ENCODE measurements at places on chromosomes 11 and 22.

DNA sequence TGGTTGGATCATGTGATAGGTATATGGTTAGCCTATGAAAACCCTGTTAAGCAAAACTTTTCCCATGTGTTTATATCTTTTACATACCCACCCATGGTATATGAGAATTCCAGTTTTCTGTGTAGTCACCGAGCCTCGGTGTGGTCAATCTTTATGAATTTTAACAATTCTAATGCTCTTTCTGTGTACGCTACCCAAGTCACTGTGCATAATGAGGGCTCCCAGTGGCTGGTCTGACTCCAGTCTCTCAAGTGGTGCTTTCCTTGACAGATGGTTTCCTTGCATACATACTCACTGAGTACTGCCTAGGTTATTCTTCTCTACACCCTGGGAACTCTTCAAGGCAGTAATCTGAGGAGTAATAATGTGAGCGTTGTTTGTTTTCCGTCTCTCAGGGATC, 17.6 kb downstream of the MUC15 start:
- no peak for DNase-seq

- no peak for DNase-seq
Measured at GRCh38 chr11:10412266-10412665, 42.8 kb upstream of the AMPD3 start.

DNA sequence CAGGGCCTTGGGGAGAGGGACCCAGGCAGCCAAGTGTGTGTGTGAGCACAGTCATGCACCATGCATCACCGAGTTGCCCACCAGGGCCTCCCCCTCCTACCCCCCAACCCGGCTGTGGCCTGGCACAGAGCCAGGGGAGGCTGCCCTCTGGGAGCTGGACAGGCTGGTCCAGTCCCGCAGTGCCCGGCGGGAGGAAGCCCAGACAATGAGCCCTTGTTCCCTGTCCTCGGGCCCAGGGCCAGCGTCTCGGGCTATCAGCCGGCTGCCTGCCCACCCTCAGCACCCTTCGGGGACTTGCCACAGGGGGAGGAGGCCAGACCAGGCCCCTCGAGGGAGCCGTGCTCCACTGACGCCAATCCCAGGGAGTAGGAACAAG, 4.5 kb downstream of the LRRC75B start:
- DNase-seq, result no peak

GRCh38 chr11:132692891-132693290, 839.4 kb downstream of the OPCML start:
- no peak for DNase-seq

DNA sequence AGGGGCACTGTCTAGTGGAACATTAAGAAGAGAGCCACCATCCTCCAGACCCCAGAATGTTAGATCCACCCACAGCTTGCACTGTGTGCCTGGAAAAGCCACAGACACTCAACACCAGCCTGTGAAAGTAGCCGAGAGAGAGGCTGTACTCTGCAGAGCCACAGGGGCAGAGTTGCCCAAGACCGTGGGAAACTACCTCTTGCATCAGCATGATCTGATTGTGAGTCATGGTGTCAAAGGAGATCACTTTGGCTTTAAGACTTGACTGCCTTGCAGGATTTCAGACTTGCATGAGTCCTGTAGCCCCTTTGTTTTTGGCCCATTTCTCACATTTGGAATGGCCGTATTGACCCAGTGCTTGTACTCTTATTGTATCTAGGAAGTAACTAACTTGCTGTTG, 115.9 kb upstream of the CCDC179 start:
- DNase-seq, result no peak

DNA sequence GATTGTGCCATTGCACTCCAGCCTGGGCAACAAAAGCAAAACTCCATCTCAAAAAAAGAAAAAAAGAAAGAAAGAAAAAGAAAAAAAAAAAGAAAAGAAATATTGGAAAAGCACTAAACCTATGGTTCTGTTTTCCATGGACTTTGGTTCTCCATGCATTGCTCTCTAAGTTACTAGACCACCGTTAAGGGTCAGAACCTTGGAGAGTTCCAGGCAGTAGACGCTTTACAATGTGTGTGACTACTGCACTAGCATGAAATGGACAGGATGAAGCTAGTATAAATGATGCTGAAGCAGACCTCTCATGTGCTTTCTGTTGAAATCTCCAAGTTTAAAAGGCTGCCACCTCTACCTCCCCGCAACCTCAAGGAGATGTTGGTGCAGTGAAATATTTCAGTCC, 63.5 kb downstream of the SIK2 start:
- DNase-seq, result peak; percentile 12

GRCh38 chr11:114416441-114416961, 16.0 kb downstream of the RBM7 start:
- no peak for DNase-seq

DNA sequence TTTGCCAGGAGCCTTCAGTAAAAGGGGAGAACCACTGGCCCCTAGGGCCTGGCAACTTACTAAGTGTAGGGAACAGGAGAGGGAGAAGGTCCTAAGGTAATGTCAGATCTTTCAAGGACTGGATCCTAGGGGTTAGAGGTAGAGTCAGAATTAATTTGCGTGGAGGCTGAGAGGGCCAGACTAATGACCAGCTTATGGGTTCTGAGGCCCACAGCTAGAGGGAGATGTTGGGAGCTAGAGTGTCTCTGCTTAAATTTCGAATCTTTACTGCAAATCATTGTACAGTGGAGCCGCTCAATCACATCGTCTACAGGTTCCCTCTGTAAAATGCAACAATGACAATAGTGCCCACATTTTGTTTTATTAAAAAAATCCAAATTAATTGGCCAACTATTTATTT, 31.4 kb downstream of the CLMP start:
- no peak for DNase-seq

DNA sequence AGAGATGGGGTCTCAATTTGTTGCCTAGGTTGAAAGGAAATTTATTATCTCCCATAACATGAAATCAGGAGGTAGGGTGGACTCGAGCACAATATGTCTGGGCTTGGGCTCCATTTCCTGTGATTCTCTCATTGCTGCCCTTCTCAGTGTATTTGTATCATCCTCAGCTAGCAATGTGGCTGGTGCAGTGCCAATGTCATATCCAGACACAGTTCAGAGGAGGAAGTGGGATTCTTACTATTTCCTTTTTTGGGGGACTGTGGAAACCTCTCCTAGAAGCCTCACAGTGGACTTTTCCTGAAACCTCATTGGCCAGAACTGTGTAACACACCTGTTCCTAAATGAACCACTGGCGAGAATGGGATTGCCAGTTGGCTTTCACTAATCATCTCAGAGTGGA, 21.0 kb upstream of the SWAP70 start:
- no peak for DNase-seq

GRCh38 chr11:70024036-70024772, 53.9 kb upstream of the ANO1 start:
- no peak for DNase-seq

- no peak for DNase-seq
Measured at GRCh38 chr11:44139565-44140330, 44.3 kb downstream of the EXT2 start.

DNA sequence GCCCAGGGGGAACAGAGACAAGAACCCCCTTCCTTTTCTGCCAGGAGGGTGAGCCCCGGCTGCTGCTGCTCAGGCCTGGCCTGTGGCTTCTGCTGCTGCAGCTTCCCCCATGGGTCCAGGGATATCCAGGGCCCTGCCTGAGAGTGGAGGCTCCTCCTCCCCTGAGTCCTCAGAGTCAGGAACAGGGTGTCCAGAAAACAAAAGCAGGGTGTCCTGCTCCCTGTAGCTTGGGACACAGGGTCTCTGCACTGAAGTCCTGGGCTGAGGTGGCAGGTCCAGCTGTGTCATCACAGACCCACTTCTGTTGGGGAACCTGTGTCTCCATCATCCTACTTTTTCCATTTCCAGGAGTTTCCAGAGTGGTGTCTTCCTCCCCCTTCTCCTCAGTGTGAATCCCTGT, 76.1 kb downstream of the ZNF280B start:
- no peak for DNase-seq

- no peak for DNase-seq
Measured at GRCh38 chr11:1493650-1494244, 7.2 kb upstream of the MOB2 start.

- DNase-seq, result no peak
Measured at GRCh38 chr22:30427871-30428270, 2.3 kb downstream of the MTFP1 start.

DNA sequence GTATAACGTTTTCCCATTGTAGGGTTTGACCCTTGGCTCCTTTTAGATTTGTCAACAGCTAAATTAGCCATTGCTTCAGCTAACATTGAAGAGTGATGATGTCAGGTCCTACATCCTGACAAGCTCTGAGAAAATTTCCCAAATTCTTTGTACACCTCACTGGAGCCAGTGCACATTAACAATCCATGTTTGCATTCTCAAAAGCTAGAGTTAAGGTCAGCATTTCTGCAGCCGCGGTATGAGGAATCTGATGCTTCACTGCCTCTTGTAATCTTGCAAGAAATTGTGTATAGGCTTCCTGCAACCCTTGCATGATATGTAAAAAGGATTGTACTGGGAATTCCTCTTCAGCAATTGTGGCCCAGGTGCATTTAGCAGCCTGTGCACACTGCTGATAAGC, 33.1 kb upstream of the NCAM1 start:
- DNase-seq, result no peak

DNA sequence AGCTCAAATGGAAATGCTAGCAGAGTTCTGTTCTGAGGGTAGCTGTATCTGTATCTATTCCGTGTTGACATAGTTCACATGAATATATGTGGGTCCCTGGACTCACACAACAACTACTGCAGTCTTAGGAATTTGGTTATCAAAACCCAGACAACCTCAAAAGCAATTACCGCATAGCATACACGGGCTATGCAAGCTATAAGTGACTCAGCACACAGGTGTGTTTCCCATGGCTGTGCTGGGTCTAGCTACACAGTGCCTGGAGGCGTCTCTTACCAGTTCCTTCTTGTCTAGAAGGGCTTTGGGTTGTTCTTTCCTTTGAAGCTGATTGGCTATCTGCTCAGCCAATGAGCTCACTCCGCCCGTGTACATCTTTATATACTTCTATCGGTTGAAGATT, 98.2 kb upstream of the BID start:
- DNase-seq, result no peak

DNA sequence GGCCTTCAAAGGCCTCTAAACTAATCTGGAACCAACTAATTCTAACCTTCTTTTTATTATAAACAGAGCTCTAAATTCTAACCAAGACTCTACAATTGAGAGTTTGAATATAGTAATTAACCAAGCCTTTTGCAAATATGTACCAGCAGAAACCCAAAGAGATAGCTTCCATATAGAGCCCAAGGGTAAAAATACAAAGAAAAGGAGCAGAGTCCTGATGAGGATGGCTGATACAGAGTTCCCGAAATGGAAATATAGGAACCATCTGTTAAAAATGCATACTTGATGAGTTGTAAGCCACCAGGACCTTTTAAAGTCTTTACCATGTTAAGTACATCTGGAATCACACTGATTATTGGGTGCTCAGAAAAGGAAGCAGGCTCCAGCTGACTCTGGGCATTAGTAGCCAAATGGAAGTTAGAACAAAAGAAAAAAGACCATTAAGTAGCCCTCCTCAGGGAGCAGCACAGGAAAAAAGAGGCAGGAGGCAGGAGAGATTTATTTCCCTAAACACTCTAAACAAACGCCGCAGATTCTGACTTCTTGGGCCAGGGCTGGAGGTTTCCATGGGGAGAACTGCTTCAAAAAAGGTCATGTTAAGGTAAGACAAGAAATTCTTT, 463.1 kb upstream of the FAT3 start:
- no peak for DNase-seq

GRCh38 chr22:44383652-44384562, 71.2 kb upstream of the SHISAL1 start:
- no peak for DNase-seq

DNA sequence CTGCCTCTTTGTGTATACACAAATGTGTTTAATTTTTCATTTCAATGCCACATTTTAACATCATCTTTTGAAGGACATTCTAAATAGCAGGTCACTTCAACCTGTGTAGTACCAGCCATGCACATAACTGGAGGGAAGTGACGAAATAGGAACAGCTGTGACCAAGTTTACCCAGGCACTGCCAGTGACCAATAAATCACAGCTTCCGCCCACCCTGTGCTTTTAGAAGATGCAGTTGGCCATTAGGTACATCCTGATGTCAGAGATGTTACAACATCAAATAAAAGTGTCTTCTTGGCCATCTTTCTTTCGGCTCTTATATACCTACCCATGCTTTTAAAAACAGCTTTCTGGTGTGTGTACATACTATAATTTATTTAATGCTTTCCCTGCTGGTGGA, 7.8 kb downstream of the LDLRAD3 start:
- DNase-seq, result no peak

DNA sequence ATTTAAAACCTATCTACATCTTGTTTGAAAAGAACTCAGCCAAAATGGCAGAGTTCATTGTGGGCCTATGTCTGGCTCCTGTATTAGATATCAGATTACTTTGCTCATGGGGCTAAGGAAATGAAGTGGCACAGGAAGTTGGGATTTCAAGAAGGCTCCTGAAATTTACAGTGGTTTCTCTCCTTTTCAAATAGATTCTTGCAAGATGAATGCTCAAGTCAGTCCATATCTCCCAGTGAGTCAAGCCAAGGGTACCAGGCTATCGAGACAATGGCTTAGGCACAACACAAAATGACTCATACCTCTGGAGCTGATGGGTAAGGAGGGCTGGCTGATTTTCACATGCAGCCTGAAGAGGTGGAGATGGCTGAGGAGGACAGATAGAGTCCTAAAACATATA, 24.1 kb upstream of the APOA1 start:
- DNase-seq, result no peak

DNA sequence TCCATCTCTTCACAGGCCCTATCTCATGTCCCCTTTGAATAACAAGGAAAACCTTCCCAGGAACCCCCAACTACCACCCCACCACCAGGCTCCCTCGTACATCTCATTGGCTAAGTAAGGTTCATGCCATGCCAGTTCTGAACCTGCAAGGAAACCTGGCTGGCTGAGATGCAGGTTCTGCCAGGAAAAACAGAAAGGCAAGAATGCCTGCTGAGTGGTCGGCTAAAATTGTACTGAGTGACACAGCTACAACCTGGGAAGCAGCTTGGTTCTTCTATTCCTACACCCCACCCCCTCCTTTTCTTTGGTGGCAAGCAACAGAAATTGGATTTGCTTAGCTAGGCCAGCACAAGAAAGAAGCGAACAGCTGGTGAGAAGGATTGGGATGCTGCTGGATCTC, 36.1 kb upstream of the TSPAN18 start:
- DNase-seq, result no peak

DNA sequence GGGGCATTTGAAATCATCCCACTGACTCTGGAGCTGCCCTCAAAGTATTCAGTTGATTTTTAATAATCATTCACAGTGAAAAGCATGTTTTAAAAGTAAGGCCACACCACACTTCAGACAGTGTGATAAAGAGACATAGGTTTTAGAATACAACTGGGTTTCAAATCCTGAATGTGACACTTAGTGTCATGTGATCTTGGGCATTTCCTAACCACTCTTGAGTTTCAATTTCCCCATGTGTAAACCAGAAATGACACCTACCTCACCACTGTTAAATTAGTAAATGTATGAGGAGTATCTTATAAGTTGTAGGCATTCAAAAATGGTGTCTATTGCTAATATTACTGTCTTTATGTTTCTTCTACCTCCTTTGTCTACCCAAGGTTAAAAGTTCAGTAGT, 5.4 kb downstream of the TMEM123 start:
- no peak for DNase-seq
